Activated naive CD4-positive, alpha-beta T cell (primary cell): ENCODE measurements at places on chromosomes 6 and 20.

- no peak for DNase-seq
Observed at GRCh38 chr6:4615891-4616290, 160.3 kb upstream of the CDYL start.

GRCh38 chr6:92967362-92967761 is 452.0 kb downstream of the EPHA7 start:
- no peak for DNase-seq

DNA sequence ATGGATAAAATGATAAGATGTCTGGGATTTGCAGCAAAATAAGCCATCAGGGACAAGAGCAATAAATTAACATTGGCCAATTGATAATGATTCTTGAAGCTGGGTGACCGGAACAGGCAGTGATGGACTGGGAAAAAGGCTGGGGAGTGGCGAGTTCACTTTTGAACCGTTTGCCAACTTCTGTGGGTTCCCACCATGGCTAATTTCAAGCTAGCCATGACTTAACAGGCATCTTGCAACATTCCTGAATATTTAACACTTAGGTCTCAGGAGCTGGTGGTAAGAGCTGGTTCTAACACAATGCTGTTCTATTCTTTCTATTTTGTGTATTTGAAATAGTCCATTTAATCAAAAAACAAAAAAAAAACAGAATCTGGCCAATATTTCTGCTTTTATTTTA is 37.6 kb upstream of the CD83 start:
- DNase-seq = no peak

DNA sequence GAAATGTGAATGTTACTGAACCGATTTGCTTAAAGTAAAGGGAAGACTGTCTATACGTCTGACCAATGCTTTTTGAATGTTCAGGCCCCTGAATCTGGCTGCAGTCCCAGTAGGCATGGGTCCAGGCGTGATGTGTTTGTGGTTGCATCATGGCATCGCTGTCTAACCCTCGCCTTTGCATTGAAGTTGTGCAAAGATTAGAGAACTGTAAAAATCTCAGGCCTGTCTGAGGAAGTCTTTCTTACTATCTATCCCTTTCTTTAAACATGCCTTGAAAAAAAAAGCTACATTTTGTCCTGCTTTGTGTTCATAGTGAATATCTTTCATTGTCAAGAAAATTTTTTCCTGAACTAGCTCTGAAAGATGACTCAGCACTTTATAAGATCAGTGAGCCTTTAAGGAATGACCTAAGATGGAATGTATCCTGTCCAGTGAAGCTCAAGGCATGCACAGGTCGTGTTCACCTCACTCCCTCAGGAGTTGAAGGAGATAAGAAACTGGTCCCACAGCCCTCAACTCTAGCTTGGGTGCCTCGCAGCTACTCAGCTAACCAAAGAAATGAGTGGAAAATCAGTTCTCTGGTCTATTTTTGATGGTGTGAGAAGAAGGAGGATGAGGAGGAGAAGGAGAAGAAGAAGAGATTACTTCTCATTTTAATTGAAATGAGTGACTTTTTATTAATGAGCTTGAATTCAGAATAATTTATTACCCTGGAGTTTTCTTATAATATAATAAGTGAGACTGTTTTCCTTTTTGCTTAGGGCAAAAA is 48.6 kb downstream of the TPD52L1 start:
- no peak for DNase-seq

DNA sequence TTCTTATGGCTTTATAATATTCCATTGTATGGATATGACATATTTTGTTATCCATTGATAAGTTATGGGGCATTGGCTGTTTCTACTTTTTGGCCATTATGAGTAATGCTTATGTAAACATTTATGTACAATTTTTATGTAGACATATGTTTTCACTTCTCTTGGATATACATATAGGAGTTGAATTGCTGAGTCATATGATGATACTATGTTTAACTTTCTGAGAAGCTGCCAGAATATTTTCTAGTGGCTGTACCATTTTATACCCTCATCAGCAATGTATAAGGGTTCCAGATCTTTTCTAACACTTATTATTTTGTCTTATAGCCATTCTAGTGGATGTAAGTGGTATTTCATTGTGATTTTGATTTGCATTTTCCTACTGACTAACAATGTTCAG is 23.1 kb downstream of the OTOR start:
- DNase-seq = no peak
